Activated T-cell treated with anti-CD3 and anti-CD28 coated beads for 4 hours (primary cell): ENCODE measurements at places on chromosomes 4 and X.

DNA sequence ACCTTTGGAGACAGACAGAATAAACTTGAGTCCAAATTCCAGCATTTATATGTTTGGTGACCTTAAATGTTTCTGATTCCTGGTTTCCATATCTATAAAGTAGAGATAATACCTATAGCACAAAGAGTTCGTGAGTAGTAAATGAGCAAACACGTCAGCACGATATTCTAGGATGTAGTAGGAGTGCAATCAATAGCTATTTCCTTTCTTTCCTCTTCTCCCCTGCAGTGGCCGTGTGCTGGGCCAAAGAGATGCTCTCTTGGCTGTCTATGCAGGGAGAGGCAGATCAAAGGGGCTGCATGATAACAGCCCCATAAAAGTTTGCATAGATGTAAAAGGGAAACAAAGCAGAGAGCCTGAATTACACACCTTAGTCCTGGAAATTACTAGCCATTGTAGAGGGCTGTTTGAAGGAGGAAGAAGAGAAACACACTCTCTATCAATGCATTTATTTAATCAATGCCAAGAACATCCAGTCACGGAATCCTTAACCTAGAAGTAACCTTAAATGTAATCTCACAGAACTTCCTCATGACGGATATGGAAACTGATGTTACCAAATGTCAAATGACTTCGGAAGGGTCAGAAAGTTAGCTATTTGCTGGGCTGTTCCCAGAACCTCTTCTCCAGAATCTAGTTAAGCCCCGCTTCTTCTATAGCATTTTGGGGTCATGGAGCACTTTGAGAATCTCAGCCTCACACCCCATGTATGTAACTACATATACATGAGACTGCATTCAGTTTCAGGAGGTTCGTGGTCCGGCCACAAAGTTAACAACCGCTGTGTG is 35.5 kb upstream of the PLAC8 start:
- no peak for DNase-seq

GRCh38 chrX:27815209-27815608 is 7.4 kb downstream of the MAGEB10 start:
- DNase-seq: no peak

GRCh38 chrX:40174001-40174853 is 76.5 kb upstream of the BCOR start:
- DNase-seq: peak; percentile 43

GRCh38 chr4:142600952-142601351 is 245.1 kb downstream of the INPP4B start:
- DNase-seq: no peak

GRCh38 chr4:95979961-95980876 is 140.3 kb downstream of the PDHA2 start:
- no peak for DNase-seq

DNA sequence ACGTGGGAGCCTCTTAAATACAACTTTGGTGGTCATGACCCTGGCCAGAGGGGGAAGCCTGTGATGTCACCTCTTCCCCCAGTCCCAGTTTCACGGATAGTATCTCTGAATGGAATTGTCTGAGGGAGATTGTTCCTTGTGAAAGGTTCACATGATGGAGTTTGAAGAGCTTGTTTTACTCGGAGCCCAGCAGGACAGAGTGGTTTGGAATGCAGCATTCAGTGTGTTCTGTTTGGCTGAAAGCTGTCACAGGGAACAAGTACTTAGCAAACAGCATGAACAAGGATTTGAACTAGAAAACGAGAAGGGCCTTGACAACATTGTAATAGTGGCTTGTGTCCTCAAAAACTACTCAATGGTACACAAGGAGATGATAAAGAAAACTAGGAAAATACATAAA is 133.9 kb upstream of the CXorf66 start:
- DNase-seq: no peak

- DNase-seq: no peak
Observed at GRCh38 chr4:110160618-110161017, 37.8 kb downstream of the ELOVL6 start.

GRCh38 chr4:128871948-128872347 is 62.4 kb downstream of the JADE1 start:
- DNase-seq: no peak

DNA sequence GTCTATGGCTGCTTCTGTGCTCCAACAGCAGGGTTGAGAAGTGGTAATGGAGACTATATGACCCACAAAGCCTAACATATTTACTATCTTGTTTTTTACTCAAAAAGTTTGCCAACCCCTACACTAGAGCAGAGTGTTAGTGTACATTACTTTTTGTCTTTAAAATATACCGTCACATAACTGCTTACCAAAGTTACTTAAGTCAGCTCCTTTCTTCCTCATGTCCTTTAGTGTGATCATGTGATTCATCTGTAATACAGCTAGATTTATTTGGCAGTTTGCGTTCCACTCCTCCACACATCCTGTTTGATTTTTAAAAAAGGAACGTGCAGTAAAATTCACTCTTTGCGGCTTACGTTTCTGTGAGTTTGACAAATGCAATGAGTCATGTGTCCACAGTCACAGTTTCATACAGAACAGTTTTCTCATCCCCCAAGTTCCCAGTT is 162.4 kb upstream of the GPRIN3 start:
- DNase-seq: peak; percentile 5

- DNase-seq: no peak
Observed at GRCh38 chr4:83851261-83852084, 315.6 kb downstream of the GPAT3 start.
